Activated CD4-positive, alpha-beta T cell treated with anti-CD3 and anti-CD28 coated beads for 1 hour (primary cell): ENCODE measurements at places on chromosomes 3 and 15.

- no peak for DNase-seq
These were observed 307.0 kb downstream of the EPHA6 start for GRCh38 chr3:97121386-97121785.

GRCh38 chr3:172517859-172518466 lies 5.3 kb downstream of the TNFSF10 start:
- DNase-seq: no peak

- no peak for DNase-seq
These were observed 47.1 kb upstream of the IL20RB start for GRCh38 chr3:136910697-136911096.

- no peak for DNase-seq
These were observed 97.5 kb downstream of the FRMD5 start for GRCh38 chr15:44097552-44097951.

GRCh38 chr15:42046597-42046996 lies 25.8 kb upstream of the PLA2G4E start:
- DNase-seq: no peak

DNA sequence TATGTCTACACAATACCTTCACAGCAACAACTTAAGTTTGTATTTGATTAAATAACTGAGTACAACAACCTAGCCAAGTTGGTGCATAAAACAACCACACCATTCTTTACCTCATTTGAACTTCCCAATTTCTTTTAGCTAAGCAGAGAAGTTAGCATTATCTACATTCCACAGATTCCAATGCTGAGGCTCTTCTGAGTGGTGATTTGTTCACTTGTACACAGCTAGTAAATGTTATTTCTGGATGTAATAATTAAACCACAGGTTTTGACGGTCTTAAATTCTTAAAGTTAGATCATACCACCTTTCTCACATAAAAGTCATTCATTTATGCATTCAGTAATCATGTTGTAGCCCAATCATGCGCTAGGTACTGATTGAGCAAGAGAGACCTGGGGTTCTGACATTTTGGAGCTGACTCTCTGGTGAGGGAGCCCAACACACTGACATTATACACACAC lies 102.5 kb downstream of the SST start:
- no peak for DNase-seq

GRCh38 chr15:82737975-82738374 lies 28.3 kb upstream of the AP3B2 start:
- no peak for DNase-seq

DNA sequence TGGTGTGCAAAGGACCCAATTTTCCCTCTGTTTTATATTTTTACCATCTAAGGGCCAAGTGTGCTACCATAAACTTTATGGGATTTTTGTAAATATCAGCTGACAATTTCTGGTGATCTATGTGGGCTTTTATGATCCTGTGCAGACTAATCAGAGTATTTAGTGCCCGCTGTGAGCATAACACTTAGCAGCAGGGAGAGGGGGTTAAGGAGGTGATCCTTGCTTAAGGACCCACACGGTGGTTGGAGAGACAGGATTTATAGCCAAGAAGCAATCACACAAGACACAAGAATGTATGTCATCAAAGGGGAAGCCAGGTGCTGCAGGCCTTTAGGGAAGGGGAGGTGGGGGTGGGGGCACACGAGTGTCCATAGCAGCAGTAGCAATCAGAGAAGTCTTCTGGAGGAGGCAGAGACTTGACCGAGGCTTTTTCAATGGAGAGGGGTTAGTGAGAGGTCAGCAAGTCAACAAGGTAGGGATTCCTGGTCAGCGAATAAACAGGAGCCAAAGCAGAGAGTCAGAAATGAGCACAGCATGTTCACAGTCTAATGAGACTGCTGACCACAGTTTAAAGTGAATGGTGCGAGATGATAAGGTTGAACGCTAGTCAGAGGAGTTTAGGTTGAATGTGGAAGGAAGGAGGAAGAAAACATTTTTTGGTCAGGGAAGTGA lies 4.5 kb upstream of the CACNA1D start:
- DNase-seq: no peak

DNA sequence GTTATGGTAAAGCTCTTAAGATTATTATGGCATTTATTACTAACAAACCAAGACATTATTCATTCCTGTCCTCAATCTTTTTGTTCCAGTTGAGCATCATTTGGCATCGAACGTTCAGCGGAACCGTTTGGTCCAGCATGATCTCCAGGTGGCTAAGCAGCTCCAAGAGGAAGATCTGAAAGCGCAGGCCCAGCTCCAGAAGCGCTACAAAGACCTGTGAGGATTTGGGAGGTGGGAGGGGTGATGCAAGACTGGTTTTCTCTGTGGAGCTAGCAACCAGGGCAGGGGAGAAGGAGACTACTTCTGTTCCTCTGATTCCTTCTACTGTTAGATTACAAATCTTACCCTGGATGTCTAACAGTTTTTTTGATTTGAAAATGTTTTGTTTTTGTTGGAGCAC lies 27.6 kb upstream of the UTS2B start:
- DNase-seq: no peak

- no peak for DNase-seq
These were observed 14.3 kb downstream of the TLE3 start for GRCh38 chr15:70083418-70083817.
